ENCODE measurements at places on chromosomes 5 and 9.

DNA sequence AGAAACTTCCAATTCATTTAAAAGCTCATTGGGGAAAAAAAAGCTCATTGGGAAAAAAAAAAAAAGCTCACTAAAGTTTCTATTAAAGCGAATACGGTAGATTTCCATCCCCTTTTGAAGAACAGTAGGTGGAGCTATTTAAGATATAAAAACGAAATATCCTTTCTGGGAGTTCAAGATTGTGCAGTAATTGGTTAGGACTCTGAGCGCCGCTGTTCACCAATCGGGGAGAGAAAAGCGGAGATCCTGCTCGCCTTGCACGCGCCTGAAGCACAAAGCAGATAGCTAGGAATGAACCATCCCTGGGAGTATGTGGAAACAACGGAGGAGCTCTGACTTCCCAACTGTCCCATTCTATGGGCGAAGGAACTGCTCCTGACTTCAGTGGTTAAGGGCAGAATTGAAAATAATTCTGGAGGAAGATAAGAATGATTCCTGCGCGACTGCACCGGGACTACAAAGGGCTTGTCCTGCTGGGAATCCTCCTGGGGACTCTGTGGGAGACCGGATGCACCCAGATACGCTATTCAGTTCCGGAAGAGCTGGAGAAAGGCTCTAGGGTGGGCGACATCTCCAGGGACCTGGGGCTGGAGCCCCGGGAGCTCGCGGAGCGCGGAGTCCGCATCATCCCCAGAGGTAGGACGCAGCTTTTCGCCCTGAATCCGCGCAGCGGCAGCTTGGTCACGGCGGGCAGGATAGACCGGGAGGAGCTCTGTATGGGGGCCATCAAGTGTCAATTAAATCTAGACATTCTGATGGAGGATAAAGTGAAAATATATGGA, at the start of gene PCDHGA12:
PCDHGA12 (plus strand) TSS at position 176 of the 782 bp plus-strand sequence; CDS start at position 429, 253 bp downstream.
- DNase-seq = no peak

GRCh38 chr9:132723809-132724208, 53.5 kb downstream of the GTF3C4 start:
- no peak for DNase-seq

DNA sequence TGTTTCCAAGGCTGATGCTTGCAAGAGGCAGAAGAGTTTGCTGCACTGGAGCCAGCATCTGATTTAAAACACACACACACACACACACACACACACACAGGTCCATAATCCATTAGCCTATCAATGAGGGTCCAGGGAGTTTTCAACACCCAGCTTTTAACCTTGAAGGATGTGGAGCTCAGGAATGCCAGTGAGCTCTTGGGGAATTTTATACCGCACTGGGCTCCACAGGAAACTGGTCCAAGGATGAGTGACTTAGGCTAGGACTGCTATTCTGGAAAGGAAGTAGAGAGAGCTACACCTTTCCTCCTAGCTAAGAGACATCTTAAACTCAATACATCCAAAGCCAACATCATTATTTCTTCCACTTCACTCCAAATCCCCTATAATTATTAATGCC, 942 bp upstream of the NRG2 start:
- DNase-seq = no peak

- no peak for DNase-seq
Measured at GRCh38 chr5:76194340-76194739, 111.2 kb downstream of the SV2C start.

GRCh38 chr5:84372066-84372695, 12.5 kb downstream of the EDIL3 start:
- no peak for DNase-seq

- no peak for DNase-seq
Measured at GRCh38 chr5:178519155-178519554, 71.0 kb downstream of the COL23A1 start.

DNA sequence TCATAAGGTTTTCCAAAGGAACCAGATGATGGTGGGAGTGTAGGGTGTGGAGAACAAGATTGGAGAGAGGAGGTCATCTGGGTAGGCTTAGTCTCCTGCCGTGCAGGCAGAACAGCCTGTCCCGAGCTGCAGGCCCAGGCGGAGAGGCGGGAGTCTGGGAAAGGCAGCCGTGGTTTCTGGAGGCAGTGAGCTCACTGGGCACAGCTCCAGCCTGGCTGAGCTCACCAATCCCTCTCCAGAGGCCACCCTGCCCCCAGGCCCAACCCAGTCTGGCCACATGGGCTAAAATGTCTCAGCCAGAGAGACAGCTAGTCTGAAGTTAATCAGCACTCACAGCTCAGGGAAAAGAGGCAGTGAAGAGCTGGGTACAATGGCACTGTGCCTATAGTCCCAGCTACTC, 12.3 kb downstream of the P4HA2 start:
- no peak for DNase-seq

DNA sequence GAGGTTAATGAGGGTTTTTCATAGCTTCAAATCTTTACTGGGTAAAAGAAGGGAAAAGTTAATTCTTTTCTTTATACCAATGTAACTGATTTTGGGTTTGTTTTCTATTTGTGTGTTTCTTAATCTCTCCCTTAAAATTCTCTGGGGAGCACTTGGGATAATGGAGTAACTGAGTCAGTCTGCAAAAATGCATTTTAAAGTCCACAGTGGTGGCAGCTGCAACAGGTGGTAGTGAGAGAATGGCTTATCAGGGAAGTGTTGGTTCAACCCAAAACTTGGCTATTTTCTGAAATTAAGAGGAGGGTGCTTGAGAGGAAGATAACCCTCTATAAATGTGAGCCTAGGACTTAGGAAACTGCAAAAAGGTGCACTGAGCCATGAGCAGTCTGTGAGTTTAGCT, 39.9 kb upstream of the ASTN2 start:
- DNase-seq = no peak

- DNase-seq = no peak
Measured at GRCh38 chr5:115246361-115246991, 16.2 kb downstream of the PGGT1B start.

DNA sequence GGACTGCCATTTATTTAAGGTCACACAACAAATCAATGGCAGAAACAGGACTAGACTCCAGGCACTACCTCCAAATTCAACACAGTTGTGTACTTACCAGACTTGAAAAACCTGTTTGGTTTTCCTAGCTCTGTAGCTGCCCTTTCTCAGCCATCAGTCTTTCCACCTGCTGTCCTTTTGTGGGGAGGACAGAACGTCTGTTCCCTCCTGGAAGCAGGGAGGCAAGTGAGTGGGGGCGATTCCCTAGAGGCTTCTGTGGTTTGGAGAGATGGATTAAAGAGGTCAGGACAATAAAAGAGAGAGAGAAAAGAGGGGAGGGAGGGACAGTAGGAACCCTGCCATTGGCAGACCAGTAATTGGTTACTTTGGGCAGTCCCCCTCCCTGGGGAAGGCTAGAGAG, 14.7 kb downstream of the ASTN2 start:
- DNase-seq = no peak

- DNase-seq = peak; percentile 60
Measured at GRCh38 chr9:21964925-21965385, 29.2 kb downstream of the CDKN2A start.

GRCh38 chr5:129097498-129098296, 3.1 kb downstream of the ISOC1 start:
- DNase-seq = no peak

- DNase-seq = no peak
Measured at GRCh38 chr9:114285166-114285867, 37.6 kb upstream of the ORM1 start.

DNA sequence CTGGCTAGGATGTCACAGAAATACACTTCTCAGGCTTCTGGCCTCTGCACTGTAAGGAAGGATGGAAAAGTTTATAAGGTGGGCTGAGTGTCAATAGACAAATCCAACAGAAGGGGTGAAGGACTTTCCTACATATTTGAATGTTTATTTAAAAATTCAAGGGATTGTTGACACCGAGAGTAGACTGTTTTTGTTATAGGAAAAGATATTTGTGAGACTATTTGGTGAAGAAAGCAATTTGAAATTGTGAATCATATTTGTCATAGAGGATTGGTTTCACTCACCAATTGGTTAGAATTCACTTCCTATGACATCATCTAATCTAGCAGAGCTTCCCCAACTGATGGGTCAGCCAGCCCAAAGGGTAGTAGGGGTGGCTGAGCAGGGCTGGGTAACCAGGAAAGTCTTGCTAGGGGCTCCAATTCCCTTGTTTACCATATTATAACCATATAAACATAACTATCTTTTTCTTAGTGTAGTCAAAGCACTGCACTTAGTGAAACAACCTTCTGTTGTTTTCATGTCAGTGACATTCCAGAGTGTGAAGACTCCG, 14.9 kb upstream of the MEGF10 start:
- no peak for DNase-seq

- no peak for DNase-seq
Measured at GRCh38 chr5:54311176-54311677, 854 bp upstream of the ARL15 start.

- no peak for DNase-seq
Measured at GRCh38 chr5:57889558-57889957, 406.9 kb upstream of the ACTBL2 start.
